ENCODE measurements at places on chromosomes 11 and 22.

- DNase-seq, result no peak
Observed at GRCh38 chr11:64036087-64037026, 626 bp downstream of the FLRT1 start.

DNA sequence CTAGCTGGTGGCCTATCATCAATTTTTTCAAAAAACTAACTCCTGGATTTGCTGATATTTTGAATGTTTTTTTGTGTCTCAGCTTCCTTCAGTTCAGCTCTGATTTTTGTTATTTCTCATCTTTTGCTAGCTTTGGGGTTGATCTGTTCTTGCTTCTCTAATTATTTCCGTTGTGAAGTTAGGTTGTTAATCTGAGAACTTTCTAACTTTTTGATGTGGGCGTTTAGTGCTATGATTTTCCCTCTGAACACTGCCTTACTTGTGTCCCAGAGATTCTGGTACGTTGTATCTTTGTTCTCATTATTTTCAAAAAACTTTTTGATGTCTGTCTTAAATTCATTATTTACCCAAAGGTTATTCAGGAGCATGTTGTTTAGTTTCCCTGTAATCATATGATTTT lies 19.1 kb downstream of the NARS2 start:
- no peak for DNase-seq

DNA sequence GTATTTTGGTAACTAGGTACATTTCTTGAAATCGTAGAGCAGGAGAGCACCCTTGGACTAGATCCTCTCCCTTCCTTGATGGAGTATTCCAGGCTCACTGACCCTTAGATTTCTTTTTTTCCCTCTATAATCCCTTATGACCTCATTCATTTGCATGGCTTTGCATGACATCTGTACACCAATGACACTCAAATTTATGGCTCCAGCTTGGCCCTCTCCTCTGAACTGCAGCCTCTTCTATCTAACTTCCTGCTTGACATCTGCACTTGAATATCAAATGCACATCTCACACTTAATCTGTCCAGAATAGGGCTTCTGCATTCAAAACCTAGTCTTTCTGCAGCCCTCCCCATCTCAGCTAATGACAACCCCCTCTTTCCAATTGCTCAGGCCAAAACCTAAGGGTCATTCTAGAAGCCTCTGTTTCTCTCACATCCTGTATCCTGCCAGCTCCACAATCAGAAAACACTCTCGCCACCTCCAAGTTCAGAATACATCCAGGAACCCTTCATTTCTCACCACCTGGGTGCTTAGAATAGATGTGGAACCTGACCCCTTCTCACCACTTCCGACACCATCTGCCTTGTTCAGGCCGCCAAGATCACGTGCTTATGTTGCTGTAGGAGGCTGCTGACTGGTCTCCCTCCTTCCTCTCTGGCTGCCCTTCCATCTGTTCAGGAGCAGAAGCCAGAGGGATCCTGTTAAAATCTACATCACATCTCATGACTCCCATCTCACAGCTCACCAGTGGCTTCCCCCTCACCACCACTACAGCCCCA lies 138.9 kb upstream of the MTNR1B start:
- no peak for DNase-seq

DNA sequence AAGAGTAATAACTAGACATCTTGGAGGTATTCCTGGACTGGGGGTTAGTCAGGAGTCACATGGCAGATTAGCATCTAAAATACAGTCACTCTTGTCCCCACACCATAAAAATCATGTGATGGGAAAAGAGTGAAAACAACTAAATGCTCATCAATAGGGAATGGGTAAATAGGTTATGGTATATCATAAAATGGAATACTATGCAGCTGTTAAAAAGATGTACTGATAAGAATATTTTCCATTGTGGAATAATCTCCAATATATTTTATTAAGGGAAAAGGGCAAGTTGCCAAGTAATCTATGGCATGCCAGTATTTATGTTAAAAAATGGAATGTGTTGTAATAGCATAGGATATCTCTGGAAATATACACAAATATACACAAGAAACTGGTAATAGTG lies 6.6 kb upstream of the PIK3C2A start:
- no peak for DNase-seq

Data from NCI-H1930 (cell line).